ENCODE measurements at places on chromosomes 2 and 18.
A peak's percentile ranks its signal among the peaks of the same experiment; 100 is the strongest.

DNA sequence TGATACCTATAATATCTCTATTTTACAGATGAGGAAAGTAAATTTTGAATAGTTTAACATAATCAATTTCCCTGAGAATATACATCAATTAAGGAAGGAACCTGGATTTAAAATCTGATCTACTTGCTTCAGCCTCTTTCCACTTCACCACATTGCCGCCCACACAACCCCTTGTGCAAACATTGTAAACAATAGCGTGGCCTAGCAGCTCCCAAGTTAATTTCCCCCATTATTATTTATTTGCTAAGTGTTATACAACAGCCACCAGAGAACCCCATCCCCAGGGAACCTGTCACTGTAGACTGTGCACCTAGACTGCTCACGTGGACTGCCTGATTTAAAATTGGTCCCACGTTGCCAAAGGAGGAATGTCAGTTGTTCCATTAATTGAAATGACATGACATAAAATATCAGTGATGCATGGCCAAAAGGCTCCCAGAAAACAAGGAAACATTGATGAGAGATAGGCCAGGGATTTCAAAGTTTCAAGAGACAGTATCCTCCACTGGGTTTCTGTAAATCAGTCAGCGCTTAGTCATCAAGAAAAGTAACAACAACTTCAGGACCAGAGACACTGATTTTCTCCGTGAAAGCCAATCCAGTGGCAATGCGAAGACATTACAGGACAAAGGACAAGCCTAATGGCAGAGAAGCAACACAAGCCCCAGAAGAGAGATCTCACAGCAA lies 41.3 kb downstream of the SCG2 start:
- no peak for DNase-seq

GRCh38 chr18:48036641-48037421 lies 106.4 kb upstream of the SMAD2 start:
- no peak for DNase-seq

DNA sequence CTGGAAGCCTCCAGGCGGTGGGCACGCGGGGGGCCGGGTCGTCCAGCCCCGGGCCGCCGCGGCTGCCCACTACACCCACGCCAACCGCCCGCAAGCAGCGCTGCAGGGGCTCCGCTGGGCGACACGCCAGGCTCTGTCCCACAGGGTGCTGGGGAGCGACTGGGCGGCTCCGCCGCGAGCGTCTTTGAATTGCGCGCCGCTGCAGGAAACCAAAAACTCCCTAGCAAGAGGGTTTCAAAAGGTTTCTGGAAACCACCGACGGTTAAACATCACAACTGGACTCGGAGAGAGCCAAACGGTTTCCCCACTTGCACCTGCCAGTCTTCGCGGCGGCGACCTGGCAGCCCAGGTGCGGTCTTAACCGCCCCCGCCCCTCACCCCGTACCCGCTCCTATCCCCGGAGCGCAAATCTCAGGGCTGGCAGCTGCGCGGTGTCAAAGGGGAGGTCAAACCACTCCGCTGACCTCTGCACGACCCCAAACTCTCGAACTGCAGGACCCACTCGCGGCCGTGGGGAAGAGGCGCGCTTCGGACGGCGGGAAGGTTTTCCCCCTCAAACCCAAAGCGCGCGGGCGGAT lies 1.0 kb downstream of the CXCR4 start:
- peak; percentile 54 for DNase-seq

GRCh38 chr2:43345872-43346271 lies 119.5 kb upstream of the ZFP36L2 start:
- DNase-seq: no peak

GRCh38 chr2:189306525-189306924 lies 127.0 kb upstream of the COL5A2 start:
- DNase-seq: no peak

Measured in activated T-helper 9 cell treated with anti-CD3 and anti-CD28 coated beads, Interleukin-2, amount 50 U/mL, for 16 hours (primary cell).